ENCODE measurements at places on chromosomes 2 and 18.

DNA sequence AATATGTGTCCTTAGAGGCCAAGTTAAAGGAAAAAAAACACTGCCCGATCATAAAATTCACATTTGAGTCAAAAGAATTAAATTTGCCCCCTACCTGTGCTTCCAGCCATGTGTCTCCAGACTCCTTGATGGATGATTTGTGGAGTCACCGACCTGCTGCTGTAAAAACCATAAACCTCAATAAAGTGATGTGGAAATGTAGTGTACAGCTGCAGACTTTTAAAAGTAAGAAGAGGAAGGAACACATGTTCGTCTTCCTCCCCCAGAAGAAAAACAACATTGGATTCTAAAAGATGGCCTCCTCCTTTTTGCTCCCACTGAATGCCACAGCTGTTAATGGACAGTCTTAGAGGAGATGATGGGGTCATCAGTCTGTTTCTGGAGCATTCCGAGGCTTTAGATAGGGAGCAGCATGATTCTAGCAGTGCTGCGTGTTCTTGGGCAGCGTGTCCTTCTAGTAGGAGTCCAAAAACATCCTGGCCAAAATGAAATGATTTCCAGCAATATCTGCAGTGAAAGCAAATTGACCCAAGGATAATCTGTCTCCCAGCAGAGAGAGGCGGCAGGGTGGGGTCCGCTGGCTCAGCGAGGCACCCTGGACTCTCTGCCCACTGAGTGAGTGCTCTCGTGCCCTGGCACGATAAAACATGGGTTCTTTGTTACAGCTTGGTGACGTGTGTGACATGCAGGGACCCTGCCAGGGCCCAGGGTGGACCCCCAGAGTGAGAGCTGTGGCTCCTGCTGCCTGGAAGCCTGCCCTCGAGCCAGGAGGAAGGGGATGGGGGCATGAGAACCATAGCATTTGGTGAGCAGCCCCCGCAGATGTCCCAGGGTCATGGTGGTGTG, 196.1 kb downstream of the FAM210A start:
- DNase-seq, result no peak

- DNase-seq, result no peak
Measured at GRCh38 chr2:231709636-231709980, 1.3 kb downstream of the PTMA start.

DNA sequence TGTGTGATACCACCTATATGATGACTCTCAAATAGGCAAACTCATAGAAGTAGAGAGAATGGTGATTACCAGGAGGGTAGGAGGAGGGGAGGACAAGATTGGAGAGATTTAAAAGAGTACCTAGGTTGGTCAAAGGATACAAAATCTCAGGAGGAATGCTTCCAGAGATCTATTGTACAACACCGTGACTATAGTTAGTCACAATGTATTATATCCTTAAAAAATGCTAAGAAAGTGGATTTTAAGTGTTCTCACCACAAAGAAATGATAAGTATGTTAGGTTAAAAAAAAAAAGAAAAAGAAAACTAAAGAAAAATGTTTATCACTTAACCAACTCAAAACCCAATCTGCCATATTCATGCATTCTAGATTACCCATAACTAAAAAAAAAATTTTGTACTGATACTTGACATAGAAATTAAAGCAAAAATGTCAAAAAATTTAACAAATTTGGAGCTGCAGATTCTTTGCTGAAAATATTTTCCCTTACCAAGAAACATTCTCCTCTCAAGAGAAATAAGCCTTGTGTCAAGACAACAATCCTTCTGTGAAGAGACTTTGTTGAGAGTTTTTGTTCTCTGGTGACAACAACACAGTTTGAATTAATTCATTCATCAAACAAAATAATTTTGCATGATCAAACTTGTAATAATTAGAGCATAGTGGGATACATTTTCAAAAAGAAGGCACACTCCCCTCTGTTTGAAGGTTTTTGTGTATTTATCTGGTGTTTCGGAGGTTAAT, 213.1 kb downstream of the DNER start:
- no peak for DNase-seq

DNA sequence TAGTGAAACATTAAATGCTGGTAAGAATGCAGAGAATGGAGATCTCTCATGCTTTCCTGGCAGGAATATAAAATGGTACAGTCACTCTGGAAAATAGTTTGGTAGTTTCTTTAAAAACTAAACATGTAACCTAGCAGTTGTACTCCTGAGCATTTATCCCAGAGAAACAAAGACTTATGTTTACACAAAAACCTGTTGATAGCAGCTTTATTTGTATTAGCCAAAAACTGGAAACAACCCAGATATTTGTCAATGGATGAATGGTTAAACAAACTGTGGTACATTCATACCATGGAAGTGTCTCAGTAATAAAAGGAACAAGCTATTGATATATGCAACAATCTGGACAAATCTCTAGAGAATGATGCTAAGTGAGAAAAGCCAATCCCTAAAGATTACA, 81.7 kb upstream of the CTAGE1 start:
- no peak for DNase-seq

DNA sequence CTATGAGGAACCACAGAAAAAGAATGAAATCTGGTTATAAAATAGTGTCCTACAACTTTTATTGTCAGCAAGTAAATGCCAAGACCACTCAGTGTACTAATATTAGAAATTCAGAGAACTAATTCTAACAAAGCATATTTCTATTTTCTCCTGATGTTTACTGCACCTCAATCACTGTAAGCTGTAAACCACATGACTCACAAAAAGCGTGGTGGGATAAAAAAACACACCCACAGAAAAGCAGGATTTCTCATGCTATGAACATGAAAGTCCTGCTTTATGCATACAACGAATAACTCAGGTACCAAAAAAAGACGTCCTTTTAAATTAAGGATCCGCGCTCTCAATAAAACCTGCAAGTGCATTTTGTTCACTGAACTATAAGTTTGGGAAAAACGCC, 797 bp downstream of the TXNL4A start:
- no peak for DNase-seq

GRCh38 chr2:200534572-200534971, 8.6 kb downstream of the SGO2 start:
- DNase-seq, result no peak

- no peak for DNase-seq
Measured at GRCh38 chr2:187658952-187659525, 104.8 kb upstream of the TFPI start.

DNA sequence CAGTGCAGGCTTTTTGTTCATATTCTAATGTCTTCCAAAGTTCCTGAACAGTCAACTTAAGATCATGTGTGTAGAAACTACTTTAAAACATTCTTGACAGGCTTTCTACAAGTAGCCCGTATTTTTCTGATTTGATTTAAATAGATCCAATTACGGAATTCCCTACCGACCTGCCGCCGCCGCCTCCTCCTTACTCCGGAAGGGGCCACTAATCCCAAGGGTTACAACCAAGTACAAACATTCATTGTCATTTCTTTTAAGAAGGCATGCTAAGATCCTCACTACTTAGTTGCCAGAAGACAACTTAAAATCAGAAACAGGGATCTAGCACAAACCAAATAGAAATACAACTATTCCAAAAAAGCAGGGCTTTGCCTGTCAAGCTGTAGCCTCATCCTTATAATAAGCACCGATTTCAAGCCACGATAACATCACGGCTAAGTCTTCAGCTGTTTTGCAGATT, 784 bp downstream of the WDR33 start:
- DNase-seq, result peak; percentile 45

DNA sequence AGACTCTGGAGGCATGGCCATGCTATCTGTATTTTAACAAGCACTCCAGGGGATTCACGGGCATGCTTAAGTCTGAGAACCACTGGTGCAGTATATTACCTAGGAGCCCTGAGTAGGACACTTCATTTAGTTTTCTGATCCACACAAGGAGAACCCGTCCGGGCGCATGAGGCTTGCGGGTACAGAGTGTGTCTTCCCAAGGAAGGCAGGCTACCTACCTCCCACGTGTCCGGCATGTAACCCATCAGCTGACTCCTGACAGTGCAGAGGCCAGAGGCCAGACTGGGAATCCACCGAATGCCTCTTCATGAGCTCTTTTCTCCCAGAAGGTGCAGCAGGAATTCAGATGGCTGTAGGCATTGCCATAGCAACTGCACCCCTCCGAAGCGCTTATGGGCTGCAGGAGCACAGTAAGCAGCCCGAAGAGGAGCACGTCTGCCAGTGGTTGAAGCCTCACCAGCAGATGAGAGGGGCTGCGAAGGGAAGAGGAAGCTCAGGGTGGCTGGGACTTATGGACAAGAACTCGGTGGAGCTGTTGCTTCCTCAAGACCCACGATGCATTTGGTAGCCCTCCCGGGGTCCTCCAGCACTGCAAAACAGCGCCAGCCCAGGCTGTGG, 33.8 kb upstream of the DNMT3A start:
- no peak for DNase-seq

DNA sequence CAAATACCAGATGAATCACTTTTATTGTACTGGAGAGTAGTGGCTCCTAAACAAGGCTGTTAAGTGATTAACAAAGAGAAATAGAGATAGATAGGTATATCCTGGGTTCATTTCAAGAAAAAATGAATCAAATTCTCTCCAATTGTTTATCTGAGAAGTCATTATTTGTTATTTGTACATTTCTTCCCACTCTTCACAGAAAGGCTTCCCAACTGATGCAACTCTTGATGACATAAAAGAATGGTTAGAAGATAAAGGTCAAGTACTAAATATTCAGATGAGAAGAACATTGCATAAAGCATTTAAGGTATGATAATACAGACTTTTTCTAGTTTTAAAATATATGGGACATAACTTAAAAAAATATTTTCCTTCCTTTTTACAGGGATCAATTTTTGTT, 7.9 kb downstream of the SSB start:
- DNase-seq, result no peak

GRCh38 chr18:35026407-35027061, 14.7 kb upstream of the MAPRE2 start:
- DNase-seq, result no peak

- DNase-seq, result no peak
Measured at GRCh38 chr2:105895990-105896764, 151.5 kb downstream of the NCK2 start.

GRCh38 chr2:149422991-149423338, 92.6 kb downstream of the LYPD6 start:
- no peak for DNase-seq

DNA sequence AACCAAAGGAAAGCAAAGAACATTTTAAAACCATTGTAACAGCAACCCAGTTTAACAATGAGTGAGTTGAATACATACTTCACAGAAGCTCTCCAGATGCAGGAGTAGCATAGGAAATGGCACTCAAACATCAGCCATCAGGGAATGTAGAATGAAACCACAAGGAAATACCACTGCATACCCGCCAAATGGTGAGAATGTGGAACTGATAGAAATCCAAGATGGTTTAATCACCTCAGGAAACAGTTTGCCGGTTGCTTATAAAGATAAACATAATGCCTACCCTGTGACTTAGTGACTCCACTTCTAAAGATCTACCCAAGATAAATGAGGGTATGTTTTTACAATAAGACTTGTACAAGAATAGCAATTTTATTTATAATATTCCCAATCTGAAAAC, 132.0 kb downstream of the GALNT1 start:
- no peak for DNase-seq

DNA sequence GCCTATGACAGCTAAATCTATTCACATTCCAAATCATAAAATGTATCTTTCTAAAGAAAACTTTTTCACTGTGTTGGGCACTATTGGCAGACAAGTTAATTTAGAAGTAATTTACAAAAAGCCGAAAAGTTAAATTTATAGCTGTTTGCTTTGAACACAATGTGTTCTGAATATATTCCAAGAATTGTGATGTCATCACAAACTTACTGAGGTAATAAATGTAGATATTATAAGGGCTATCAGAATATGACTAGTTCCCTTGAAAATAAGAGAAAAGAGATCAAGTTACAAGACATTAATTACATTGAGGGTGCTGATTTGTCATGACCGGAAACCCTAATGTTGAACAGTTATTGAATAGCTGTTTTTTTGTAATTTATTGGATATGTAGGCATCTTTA, 153.9 kb upstream of the SCN7A start:
- no peak for DNase-seq

GRCh38 chr18:22930089-22930713, 2.9 kb upstream of the RBBP8 start:
- peak; percentile 57 for DNase-seq

GRCh38 chr18:53467756-53468155, 756.7 kb downstream of the MBD2 start:
- no peak for DNase-seq

- no peak for DNase-seq
Measured at GRCh38 chr2:24012521-24013188, 2.8 kb downstream of the MFSD2B start.

- DNase-seq, result no peak
Measured at GRCh38 chr2:213007290-213007838, 144.0 kb downstream of the IKZF2 start.

DNA sequence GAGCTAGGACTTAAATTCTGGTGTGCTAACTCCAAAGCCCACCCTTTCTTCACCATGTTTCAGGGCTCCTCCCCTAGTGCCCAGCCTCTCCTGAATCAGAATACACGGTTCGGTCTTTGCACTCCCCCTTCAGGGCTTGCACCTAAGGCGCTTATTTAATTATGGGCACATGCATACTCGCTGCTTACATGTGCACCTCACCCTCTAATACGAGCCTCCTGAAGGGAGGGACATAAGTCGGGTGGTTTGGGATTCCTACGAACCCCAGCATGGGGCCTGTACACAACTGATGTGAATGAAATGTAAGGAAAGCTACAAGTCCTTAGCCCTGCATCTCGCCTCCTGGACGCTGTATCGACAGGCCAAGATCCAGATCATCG, 435 bp downstream of the IFT172 start:
- DNase-seq, result no peak

DNA sequence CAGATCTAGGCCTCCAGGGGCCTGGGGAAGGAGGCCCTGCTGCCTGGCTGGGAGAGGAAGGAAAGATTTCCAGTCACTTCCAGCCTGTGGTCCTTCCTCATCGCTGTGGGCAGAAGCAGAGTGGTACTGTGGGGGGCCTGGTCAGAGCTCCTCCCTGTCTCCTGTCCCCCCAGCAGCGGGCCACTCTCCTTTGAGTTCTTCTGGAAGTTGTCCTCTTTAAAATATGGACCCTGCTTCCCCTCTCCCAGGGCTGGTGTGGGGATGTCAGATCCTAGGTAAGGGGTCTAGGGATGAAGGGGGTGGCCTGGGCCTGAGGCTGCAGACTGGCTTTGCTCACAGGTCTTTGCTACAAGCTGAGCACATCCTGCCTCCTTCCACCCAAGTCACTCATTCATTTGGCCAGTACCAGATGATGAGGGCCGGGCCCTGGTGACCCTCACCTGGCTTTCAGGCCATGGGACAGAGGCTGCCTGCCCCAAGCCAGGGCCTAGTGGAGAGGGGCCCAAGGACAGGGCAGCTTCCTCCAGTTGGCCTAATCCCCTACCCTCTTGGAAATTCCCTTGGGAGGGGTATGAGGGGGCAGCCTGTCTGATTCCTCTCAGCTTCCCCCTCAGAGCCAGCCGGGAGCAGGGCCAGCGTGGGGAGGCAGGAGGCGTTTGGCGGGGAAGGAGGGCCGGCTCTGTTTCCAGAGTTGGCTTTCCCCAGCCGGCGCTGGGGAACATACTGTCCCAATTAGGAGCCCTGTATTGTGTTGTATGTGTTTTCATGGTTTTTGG, 231.9 kb downstream of the DYSF start:
- no peak for DNase-seq

All from right renal pelvis (tissue), 4 donors.